ENCODE measurements at places on chromosomes 1 and 21.

- no peak for DNase-seq
Measured at GRCh38 chr1:154342132-154342531, 16.8 kb downstream of the ATP8B2 start.

- no peak for DNase-seq
Measured at GRCh38 chr1:229856009-229856650, 210.9 kb upstream of the GALNT2 start.

- no peak for DNase-seq
Measured at GRCh38 chr1:76115171-76115570, 40.6 kb downstream of the ST6GALNAC3 start.

DNA sequence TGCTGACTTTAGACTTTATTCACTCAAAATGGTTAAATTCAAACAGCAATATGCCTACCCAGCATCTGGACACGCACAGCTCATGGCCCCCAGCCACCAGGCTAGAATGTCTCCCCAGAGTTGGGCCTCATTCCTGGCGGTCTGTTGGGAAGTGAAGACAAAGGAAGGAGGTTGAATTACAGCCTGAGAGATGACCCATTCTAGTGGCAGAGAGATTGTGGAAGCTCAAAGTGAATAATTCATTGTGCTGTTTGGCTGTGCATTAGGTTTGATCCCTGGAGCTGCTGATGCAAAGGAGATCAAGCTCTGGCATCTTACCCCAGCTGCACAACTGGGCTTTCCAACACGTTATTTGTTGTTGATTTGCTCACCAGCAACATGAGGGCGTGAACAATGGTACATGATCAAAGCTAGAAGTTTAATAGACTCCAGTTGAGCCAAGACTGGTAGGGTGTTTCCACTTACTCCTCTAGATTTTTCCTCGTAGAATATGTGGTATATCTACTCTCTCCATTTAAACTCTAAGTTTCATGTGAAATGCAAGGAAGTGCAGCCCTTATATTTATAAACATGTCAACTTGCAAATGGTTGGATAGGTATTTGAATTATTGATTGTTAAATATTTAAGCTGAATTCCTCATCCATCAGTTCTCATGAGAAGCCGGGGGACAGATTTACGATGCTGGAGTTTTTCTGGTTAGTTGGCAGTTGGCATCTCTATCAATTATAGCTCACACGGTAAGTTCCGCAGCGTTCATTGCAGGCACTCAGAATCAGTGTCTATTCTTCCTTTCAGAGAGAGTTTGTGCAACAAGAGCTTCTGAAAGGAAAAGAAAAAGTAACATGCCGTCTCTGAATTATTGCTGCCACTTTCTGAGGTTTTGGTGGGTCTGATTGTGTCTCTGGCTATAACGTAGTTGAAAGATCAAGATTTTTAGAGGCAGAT is 222.7 kb downstream of the TM2D1 start:
- DNase-seq = no peak

DNA sequence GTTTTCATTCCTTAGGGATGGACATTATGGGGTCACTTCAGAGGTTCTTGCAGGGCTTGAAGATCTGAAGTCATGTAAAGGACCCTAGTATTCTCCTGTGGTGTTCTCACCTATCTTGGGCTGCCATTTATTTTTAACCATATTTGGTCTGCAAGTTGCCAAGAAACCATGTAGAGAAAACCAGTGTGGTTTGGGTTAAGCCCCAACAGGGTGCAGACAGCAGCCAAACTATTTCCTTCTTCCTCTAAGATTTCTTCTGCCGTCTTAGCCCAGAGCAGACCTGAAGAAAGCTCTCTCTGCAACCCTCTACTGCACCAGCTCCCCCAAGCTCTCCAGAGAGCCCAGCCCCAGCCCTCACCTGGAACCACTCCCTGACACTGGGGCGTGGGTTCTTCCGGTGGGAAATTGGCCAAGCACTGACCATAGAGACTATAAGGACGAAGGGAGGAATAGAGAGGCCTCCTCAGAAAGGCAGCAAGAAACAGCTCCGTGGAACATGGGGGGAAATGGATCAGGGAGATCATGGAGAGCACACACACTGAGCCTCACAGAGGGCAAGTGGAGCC is 136.6 kb downstream of the SYF2 start:
- peak; percentile 28 for DNase-seq

All from activated T-helper 2 cell treated with anti-CD3 and anti-CD28 coated beads, Interferon-gamma antibody, Interleukin-2, Interleukin-4, amounts not matched to agents 10 μg/mL and 5 μg/mL and 100 μg/mL, durations not matched to agents 14 hours and 24 hours and 36 hours (primary cell).